GM12864 (cell line): ENCODE measurements at places on chromosomes 3 and 15.

DNA sequence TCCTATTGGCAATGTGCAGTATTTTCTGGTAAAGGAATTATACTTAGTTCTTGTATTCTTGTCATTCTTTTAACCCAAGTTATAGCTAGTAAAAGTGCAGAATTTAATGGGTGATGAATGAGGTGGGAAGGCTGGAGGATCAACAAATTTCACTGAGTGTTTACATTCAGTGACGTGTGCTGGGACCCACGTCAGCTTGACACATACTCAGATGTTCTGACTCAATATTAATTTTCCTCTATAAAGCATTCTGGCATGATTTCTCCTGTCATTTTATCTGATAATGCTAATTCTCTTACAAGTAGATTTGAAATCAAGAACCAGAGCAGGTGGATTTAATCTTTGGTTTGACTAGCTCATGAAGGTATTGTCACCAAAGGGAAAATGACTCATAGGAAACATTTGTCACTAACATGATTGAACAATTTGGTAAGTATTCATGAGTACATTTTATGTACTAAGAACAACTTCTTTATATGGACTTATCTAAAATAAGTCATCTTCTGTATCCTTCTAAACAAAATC lies 71.0 kb upstream of the SYNPR start:
- no peak for DNase-seq

DNA sequence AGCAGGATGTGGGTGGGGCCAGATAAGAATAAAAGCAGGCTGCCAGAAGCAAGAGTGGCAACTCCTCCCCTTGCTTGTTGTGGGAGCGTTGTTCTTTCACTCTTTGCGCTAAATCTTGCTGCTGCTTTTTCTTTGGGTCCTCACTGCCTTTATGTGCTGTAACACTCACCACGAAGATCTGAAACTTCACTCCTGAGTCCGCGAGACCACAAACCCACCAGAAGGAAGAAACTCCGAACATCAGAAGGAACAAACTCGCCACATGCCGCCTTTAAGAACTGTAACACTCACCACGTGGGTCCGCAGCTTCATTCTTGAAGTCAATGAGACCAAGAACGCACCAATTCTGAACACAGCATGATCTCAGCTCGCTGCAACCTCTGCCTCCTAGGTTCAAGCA lies 72.9 kb downstream of the IL12A start:
- DNase-seq: no peak

DNA sequence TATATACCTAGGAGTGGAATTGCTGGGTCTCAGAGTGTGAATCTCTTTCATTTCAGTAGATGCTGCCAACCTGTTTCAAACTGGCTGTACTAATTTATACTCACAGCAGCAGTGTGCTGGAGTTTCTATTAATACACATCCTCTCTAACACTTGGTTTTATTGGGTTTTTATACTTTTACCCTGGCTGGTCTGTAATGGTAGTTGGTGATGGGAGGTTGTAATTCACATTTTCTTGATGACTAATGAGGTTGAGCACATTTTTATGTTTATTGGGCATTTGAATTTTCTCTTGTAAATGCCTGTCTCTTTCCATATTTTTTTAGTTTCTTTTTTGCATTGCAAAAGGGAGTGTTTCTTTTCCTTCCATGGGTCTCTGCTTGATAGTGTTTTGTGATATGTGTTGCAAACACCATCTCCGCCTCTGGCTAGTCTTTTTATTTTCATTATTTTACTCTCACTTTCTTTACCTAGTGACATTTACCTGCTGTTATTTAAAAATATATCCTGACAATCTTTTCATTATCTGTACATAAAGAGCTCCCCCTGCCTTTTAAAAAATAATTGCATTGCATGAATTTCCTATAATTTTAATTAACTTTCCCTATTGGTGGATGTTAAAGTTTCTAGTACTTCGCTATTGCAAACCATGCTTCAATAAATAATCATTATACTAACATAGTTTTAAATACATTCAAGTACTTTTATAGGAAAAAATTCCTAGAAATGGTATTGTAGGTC lies 49.0 kb upstream of the GCNT3 start:
- DNase-seq: no peak

- DNase-seq: no peak
These were observed 126.8 kb downstream of the MDFIC2 start for GRCh38 chr3:70185661-70186060.

DNA sequence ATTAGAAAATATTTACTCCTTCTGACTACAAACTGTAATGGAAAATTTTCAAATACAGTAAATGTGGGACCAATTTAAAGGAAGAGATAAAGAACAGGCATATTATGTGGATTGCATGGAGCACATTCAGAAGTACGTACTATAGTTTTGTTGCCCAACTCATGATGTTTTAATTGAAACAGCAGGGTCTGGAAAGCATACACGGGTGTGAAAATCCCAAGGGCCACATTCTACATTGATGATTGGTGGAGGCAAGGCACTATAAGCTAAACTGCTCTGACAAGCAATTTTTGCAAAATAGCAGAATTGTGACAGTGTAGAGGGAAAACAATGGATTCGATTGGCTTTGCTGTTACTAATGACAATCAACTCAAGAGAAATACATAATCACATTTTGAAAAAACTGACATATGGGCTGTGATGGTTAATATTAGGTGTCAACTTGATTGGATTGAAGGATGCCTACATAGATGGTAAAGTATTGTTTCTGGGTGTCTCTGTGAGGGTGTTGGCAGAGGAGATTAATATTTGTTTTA lies 458.6 kb downstream of the PYDC2 start:
- no peak for DNase-seq

- DNase-seq: no peak
These were observed 211.9 kb upstream of the PRICKLE2 start for GRCh38 chr3:64437131-64437530.

- DNase-seq: no peak
These were observed 54.7 kb upstream of the TRAK1 start for GRCh38 chr3:42036483-42036823.
